Jurkat, Clone E6-1 (cell line): ENCODE measurements at places on chromosomes 7 and 10.

- DNase-seq, result no peak
These were observed 26.4 kb upstream of the YAE1 start for GRCh38 chr7:39539816-39540215.

GRCh38 chr7:112252691-112253090 is 46.2 kb downstream of the ZNF277 start:
- DNase-seq, result no peak

DNA sequence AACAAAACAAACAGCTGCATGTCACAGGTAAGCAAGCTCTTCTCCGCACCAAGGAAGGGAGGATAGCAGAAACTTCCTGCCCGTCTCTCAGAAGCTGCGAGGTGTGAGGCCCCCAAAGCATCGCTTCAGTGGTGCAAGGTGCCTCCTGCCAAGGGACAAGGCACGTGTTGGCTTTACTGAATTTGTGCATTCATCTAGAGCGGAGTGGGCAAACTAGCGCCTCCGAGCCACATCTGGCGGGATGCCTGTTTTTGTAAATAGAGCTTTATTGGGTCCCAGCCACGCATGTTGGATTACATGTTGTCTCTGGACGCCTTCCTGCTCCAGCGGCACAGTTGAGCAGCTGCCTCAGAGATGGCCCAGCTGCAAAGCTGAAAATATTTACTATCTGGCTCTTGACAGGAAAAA is 27.7 kb downstream of the PHYH start:
- DNase-seq, result no peak

GRCh38 chr7:79317728-79318127 is 135.7 kb downstream of the MAGI2 start:
- no peak for DNase-seq

DNA sequence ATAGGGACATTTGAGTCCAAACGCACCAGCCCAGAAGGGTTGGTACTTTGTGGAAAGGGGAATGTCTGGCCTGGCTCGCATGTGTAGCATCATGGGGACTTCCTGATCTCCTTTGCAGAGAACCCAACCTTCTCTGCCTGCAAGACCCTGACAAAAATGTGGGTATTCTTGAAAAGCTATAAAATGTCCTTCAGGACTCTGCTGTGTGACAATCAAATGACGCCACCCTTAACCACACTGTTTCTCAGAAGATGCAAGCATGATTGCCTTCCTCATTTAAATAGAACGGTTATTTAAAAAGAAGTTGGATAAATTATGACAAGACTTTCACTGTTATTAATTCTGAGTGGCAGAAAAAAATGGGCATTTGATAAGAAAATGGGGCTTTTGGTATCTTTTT is 15.1 kb upstream of the GPR15LG start:
- no peak for DNase-seq

GRCh38 chr10:30554440-30554825 is 75.1 kb downstream of the LYZL2 start:
- no peak for DNase-seq

DNA sequence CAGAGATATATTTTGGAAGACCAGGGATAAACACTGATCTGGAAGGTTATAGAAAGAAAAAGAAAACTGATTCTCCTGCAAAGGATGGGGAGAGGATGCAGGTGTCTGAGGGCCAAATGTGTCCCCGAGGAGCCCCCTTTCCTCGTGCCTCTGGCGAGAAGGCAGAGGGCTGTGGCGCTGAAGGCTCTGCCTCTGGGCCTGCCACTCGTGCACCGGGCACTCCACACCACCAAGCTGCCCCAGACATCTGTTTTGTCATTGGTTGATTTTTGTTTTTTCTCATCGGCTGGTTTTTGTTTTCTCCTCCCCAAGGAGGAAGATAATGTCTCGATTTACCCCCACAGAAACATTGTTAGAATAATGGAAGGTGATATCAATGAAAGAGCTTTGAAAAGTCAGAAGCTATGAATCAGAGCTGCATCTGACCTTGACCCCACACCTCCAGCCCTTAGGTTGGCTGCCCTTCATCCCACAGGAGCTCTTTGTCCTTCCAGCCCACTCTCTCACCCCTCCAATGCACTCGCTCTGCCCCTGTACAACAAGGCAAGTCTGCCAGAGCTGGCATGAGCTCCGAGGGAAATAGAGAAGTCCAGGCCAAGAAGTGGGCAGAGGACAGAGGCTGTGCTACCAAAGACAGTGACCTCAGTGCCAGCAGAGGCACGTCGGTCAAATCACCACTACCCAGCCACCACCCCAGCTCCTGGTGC is 124.8 kb downstream of the TCERG1L start:
- DNase-seq, result no peak

GRCh38 chr10:59869594-59869940 is 36.8 kb downstream of the CCDC6 start:
- no peak for DNase-seq

DNA sequence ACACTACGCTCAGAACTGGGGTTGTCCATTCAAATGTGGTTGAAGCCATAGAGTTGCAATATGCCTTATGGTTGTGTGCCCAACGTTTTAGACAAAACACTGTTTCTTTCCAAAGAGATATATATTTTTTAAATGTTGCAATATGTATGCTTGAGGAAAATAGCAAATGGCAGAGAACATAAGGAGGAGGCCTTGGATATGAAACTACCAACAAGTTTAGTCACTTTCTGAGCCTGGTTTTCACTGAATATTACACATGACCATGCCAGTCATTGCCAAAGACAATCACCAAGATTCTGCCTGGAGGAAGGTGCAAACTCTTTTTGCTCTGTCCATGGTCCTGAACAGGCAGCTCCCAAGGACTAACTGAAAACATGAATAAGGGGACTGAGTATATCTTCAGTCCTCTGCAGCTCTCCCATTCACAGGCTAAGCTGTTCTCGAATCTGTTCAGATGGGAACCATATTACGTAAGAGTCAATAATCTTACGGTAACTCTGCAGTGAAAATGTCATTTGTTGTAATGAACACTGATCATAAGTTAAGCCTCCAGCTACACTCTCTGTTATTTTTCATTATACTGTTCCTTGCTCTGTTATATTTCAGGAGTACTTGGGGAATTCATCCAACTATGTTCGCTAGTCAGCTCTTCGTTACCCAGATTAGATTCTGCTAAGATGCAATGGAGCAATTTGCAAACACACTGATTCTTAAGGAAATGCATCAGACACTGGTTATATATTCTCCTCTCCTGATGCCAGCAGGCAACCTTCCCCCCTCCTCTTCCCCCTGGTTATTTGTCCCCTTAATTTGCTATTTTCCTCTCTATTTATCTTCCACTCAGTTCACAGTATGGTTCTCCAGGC is 90.7 kb upstream of the C1QL3 start:
- peak; percentile 51 for DNase-seq

DNA sequence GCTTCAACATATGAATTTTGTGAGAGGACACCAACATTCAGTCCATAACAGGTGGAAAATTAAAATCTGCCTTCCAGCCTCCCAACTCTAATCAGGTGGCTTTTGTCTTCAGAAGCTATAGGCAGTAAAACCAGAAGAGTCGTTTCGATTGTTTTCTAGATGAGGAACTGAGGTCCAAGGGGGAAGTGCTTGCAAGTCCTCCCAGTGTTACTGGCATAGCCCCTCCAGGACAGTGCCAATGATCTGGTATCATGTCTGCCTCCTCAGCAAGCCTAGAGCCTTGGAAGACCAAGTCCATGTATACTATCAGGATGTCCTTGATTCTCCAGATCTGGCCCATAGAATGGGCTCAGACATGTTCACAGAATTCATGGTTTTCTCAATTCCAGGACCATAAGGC is 16.9 kb downstream of the CYP26A1 start:
- no peak for DNase-seq
